Airway epithelial cell (primary cell): ENCODE measurements at places on chromosomes 5 and 9. TPM values are rescaled to one million over a fixed set of nuclear protein-coding genes. Genes with fewer than 3 reads are reported as not detected.

Gene ADAM19
- 3.2 and 5.0 TPM in 2 replicates for total RNA-seq

Gene CARD9
- total RNA-seq, result under 0.01 and 0.21 TPM in 2 replicates

Gene RELL2
- total RNA-seq, result 9.4 and 12.3 TPM in 2 replicates

Gene PLCXD3
- total RNA-seq, result not detected in 2 replicates

Gene OR2Y1
- not detected in 2 replicates for total RNA-seq

Gene STRBP
- 7.8 and 9.2 TPM in 2 replicates for total RNA-seq

Gene COL15A1
- total RNA-seq, result 0.05 and 0.56 TPM in 2 replicates

Gene B4GALT7
- 25.7 and 30.0 TPM in 2 replicates for total RNA-seq
